ENCODE measurements at places on chromosomes 5 and 9.
A peak's percentile ranks its signal among the peaks of the same experiment; 100 is the strongest.

- DNase-seq = no peak
Measured at GRCh38 chr9:126423142-126423915, 96.7 kb downstream of the MVB12B start.

- DNase-seq = no peak
Measured at GRCh38 chr5:125032286-125032685, 285.8 kb upstream of the ZNF608 start.

DNA sequence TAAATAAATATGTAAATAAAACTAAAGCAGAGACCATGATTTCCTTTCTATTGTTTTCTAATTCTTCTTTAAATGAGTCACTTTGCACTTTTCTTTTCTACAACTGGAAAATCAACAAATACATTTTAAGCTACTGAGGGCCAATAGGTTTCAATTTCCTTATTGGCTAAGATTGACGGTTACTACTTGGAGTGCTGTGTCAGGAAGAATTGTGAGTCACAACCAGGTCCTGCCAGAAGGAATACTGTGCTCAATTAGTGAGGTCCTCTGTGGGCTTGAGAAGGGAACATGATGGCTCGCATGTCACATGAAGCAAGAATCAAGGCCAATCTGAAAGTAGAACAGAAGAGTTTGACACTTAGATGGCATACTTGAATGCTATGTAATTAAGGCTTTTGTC lies 110.8 kb downstream of the HMHB1 start:
- DNase-seq = peak; percentile 51

GRCh38 chr9:90037146-90037797 lies 432.5 kb downstream of the GADD45G start:
- no peak for DNase-seq

DNA sequence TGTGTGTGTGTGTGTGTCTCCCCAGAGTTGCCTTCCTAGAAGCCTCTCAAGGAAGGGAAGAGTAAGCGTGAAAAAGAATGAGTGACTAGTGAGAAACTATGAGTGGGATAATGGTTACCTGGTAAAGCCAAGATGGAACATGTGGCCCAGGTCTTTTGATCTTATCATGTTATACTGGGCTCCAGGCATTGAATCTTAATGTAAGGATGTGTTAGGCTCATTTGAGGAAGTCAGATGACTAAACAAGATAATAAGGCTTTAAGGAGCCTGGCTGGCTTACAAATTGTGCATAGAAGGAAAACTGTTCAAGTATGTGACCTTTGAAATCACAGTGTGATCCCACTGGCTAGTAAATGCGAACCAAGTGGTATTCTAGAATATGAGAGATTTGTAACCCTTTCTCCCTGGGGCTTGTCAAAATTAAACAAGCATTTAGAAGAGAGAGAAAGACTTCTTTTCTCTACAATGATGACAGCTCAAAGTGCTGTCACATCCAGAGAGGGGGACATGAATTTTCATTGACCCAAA lies 29.9 kb upstream of the HMHB1 start:
- no peak for DNase-seq

DNA sequence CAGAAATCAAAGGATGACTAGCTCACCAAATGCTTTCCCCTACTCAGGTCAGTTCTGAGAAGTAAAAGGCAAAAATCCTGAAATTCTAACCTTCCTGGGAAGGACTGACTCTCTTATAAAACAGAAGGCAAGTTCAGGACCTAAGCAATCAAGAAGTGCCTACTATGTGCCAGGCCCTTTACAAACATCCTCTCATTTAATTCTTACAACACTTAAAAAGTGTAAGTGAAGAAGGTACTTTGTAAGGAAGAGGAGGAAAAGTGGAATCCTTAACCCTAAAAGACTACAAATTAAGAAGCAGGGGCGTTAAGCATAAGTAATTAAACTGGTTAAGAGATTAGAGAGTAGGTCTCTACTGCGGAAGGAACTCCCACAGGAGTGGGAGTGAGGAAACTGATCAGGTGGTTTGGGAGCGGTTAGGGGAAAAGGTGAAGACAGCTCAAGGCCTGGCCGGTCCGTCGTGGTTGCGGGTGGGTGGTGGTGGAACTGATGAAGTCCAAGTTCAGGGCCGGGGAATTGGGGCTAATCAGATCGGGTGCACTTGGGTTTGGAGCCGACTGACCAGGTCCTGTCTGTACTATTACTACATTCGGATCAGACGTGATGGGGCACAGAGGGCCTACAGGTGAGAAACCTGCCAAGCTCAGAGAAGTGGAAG lies 839 bp downstream of the MED27 start:
- peak; percentile 16 for DNase-seq

DNA sequence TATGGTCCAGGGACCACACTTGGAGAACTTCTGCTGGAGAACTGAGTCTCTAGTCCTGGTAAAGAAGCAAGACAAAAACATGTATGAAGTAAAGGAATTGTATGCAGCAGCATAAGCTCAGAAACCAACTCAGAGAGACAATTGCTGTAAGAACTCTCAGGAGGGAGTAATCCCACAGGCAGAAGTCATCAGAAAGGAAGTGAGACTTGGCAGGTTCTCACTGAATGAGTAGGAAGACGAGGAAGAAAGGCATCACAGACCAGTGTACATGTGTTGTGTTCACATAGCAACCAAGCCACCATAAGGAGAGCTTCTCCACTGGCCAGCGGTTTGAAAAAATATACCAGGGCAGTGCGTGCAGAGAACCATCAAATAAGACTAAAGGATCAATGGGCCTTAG lies 57.9 kb upstream of the FST start:
- DNase-seq = peak; percentile 24

DNA sequence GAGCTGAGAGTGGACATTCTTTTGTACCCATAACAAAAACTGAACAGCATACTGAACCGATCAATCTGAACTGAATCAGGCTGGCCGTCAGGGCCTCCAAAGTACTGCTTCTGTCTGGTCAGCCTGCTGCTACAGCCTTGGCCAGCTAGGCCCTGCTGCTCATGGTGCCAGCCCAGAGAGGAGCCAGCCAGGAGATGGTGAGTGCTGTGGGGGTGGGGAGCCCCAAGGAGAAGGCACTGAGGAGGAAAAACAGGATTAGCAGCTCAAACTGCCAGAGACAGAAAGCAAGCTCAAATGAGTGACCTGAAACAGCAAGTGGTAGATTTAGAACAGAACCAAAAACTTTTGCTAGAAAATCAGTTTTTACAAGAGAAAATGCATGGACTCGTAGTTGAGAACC lies 23.9 kb downstream of the SRP19 start:
- no peak for DNase-seq

- no peak for DNase-seq
Measured at GRCh38 chr5:160009591-160009989, 651 bp downstream of the TTC1 start.

DNA sequence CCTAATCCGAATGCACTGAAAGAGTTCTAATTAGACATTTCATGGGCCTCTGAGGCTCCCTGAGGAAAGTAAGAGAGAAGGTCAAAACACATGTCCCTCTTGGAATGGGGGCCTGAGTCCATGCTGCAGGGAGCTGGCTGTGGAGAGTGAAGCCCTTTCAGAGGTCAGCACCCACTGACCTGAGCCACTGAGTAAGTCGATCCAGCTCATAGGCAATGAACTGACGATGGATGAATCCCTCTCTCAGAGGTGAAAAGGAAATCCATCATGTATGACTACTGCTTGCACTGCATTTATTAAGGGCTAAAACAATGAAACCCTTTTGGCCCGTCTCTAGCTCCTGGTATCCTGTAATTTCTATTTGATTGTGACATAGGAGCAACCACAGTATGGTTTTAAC lies 288.9 kb upstream of the VLDLR start:
- no peak for DNase-seq

- DNase-seq = no peak
Measured at GRCh38 chr5:126508251-126508961, 85.2 kb downstream of the GRAMD2B start.

DNA sequence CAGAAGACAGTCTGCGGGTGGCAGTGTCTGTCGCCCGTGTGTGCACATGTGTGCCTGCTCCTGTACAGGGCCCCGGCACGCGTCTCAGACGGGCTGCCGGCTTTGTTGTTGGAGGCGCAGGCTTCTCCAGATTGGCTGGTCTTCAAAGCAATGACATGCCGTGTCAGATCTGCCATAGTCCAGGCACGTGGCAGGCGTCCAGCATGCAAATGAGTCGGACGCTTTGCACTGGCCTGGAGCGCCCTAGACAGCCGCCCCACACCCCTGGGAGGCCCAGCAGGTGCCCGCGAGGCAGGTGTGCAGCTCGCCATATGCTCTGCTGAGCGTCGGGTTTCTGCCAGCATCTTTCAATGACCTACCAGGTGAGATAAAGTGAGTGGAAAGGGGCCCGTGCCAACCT lies 71.5 kb downstream of the GADD45G start:
- no peak for DNase-seq

GRCh38 chr9:92480291-92480771 lies 2.0 kb downstream of the ASPN start:
- DNase-seq = no peak

DNA sequence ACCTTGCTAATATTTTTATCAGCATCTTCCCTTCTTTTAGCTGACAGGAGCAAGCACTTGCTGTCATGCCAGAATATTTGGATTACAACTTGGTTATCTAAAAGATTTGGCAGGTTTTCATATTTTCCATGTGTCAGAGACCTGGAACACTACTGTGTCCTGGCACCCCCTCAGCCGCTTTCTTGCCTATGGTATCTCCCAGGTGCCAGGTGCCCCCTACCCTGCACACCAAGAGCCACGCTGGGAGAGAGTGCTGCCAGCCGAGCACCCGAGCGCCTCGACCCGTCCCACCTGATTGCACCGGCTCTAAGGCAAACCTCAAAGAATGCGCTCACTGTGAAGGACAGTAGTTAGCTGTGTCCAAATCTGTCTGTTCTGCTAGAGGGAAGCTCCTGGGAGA lies 84.8 kb downstream of the GTF3C4 start:
- no peak for DNase-seq

DNA sequence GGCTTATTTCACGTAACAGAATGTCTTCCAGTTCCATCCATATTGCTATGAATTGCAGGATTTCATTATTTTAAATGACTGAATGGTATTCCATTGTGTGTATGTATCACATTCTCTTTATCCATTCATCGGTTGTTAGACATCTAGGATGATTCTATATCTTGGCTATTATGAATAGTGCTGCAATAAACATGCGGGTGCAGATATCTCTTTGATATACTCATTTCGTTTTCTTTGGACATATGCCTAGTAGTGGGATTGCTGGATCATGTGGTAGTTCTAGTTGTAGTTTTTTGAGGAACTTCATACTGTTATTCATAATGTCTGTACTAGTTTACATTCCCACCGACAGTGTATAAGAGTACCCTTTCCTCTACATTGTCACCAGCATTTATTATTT lies 460.5 kb downstream of the MAN2A1 start:
- no peak for DNase-seq

GRCh38 chr9:134196911-134197310 lies 32.5 kb upstream of the RNU6ATAC start:
- DNase-seq = no peak

DNA sequence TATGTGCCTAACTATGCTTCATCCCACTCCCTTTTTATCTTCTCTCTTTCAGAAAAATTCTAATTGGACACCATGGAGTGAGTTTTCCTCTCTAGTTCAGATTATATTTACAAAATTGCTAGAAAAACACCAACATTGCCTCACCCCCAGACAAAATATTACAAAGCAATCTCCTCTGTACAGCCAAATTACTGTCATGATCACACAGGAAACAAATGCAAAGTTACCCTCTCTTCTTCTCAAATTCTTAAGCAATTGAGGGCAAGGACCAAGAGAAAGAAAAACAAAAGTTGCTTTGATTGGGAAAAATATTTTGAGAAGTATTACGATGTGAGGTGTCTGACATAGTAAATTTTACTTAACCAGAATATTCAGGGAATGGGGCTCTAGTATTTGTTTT lies 30.8 kb upstream of the ABCA1 start:
- no peak for DNase-seq

- DNase-seq = peak; percentile 17
Measured at GRCh38 chr9:121362813-121363621, 7.0 kb downstream of the STOM start.

DNA sequence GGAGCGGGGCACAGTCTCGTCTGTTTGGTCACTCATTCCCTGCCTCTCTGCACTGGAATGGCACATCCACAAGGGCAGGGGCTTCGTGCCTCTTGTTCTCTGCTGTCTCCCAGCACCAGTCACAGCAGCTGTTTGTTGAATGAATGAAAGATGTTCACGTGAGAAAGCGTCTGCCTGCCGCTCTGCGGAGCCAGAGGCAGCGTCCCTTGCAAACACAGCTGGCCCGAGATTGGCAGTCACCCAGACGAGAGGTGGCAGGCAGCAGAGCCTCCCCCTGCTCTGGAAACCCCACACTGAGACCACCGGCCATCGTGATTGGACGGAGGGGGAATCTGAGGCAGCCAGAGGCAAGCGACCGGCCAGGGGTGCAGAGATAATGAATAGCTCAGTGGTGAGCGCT lies 6.0 kb upstream of the FAM163B start:
- DNase-seq = no peak

GRCh38 chr9:37061768-37062167 lies 27.7 kb upstream of the PAX5 start:
- DNase-seq = peak; percentile 69

GRCh38 chr5:173472784-173473278 lies 143.6 kb downstream of the BOD1 start:
- DNase-seq = peak; percentile 28

DNA sequence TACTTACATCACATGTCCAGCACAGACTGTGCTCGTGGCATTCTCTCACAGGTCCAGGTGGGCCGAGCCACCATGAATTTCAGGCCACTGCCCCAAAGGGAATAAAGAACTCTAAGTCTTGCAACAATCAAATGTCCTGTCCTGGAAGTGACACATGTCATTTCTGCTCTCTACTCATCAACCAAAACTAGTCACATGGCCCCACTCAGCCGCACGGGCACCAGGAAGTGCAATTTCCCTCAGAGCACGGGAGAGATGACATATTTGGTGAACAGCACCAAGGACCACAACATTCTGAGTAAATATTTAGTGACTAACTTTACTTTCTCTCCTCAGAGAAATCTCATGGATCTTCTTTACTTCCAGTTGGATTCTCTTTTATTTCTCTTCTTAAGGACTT lies 131.1 kb upstream of the TUT7 start:
- DNase-seq = no peak

DNA sequence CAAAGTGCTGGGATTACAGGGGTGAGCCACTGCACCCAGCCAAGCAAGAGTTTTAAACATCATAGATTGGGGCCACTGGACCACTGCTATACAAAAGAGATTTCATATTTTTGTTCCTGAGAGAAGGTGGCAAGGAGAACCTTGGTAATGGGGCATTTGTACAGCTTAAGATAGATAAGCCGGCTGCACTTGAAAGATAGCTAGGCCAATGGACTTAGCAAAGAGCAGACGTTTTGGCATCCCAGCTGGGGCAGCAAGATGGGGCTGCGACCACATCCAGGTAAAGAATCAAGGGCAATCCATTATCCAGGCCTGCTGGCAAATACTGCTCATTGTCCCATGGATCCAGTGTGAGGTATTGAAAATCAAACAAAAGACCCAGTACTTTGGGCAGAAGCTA lies 3.9 kb upstream of the ISCA1 start:
- no peak for DNase-seq

GRCh38 chr5:96615223-96615622 lies 47.0 kb upstream of the CAST start:
- no peak for DNase-seq

GRCh38 chr9:127095411-127095810 lies 27.0 kb downstream of the ANGPTL2 start:
- DNase-seq = no peak

GRCh38 chr9:97990259-97990658 lies 7.1 kb downstream of the ANP32B start:
- DNase-seq = peak; percentile 61

Data from Daoy (cell line).